ENCODE measurements at places on chromosomes 13 and 19.

DNA sequence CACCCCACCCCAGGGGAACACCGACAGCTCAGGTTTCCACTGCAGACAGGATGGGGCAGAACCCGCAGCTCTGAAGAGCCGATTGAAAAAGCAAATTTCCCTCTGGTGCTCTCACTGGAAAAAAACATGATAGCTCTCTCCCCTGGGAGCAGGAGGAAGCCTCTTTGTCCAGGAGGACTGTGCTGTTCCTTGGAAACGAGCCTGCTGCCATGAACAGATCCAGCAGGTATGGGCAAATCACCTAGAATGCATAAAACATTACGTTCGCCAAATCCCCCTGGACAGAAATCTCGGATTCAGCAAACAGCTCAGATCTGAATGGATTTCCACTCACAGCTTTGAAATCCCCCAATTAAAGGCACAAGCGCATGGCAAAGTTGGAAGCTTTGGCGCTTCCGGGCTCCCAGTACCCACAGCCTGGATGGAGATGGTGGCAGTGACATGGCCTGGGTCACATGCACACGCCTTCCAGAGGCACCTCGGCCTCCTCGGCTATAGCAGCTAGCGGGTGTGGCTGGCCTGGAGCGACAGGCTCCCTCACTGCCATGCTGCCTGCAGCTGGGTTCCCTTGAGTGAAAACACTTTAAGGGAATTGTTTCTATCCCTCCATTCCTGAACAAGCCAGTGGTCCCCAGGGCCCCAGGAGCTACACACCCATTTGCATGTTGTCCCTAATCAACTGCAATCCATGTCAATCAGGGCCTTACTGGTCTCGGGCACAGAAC lies 59.1 kb downstream of the CEBPG start:
- no peak for DNase-seq

DNA sequence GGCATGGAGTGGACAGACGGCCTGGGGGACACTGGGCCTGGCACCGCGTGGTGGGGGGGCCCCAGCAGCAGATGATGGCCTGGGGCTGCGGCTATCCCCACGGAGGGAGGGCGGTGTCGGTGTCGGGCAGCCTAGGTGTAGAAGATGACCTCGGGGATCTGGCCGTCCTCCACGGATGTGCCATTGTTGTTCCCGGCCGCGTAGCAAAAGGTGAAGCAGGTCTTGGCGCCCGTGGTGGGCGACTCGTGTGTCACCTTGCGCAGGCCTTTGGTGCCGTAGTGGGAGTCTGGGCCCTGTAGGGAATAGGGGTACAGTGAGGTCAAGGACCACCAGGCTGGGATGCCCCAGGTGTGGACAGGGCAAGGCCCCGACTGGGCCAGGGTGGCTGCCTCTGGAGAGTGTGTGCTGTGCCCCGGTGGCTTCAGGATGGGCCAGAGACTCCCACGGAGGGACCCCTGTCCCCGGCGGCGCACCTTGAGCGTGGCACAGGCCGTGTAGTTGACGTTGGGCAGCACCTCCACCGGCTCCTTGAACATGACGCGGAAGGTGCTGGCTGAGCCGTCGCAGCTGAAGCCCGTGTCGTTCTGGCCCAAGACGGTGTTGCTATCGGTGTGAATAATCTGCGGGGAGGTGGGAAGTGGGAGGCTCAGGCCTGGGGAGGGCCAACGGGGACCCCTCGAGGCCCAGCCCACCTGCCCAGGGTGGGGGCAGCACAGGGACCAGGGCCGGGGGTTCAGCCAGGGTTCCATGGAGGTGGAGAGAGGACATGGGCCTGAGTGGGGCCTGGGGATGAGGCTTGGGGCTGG lies 29.0 kb downstream of the BTBD2 start:
- DNase-seq = no peak

- DNase-seq = no peak
Measured at GRCh38 chr19:48915757-48916156, 15.6 kb downstream of the NUCB1 start.

DNA sequence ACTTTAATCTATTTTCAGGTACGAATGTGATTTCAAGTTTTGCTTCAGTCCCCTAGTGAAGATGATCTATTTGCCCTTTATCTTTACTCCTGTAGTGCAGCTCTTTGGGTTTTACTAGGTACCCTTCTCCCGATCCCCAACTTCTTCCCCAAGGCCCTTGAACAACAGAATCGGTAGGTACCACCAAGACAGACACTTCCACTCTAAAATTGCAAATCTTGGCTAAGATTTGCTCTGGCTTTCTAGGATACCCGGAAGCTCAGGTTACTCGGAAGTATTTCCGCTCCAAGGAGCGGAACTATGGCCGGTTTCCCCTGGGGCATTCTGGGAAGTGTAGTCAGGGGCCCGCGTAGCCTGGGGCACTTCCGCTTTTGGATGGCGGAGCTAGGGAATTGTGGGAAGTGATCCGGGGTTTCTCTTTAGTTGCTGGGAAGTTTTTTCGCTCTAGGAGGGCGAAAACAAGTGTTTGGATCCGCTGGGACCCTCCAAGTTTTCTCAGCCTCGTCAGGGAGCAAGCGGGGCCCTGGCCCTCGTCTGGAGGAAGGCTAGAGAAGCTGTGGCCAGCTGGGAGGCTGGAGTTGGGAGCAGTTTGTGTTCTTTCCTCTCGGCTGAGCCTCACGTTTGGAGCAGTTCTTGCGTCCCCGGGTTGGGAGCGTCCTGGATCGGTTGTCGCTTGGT lies 5.1 kb upstream of the ZNF227 start:
- peak; percentile 97 for DNase-seq

- DNase-seq = no peak
Measured at GRCh38 chr13:100544866-100545683, 43.5 kb downstream of the GGACT start.

DNA sequence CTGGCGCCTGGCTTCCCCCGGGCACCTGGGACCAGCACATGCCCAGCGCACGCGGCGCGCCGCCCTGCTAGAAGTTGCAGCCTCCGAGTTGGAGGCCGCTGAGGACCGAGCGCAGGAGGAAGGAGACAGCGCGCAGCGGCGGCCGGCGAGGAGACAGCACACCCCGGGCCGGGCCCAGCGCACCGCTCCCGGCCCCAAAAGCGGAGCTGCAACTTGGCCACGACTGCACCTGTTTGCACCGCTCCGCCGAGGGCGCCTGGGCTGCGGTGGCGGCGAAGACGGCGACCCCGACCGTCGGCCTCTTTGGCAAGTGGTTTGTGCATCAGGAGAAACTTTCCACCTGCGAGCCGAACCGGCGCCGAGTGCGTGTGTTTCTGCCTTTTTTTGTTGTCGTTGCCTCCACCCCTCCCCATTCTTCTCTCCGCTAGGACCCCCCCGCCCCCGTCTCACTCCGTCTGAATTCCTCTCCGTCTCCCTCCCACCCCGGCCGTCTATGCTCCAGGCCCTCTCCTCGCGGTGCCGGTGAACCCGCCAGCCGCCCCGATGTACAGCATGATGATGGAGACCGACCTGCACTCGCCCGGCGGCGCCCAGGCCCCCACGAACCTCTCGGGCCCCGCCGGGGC lies at the start of gene SOX1:
Gene SOX1, plus strand, starts transcription at position 34 of the 626 bp plus-strand sequence. Its CDS starts 510 bp downstream, at position 544.
- peak; percentile 69 for DNase-seq

Measured in mesendoderm (in vitro differentiated cells).